ENCODE measurements at places on chromosomes 5 and 9. TPM values are rescaled to one million over a fixed set of nuclear protein-coding genes. Genes with fewer than 3 reads are reported as not detected.

DNA sequence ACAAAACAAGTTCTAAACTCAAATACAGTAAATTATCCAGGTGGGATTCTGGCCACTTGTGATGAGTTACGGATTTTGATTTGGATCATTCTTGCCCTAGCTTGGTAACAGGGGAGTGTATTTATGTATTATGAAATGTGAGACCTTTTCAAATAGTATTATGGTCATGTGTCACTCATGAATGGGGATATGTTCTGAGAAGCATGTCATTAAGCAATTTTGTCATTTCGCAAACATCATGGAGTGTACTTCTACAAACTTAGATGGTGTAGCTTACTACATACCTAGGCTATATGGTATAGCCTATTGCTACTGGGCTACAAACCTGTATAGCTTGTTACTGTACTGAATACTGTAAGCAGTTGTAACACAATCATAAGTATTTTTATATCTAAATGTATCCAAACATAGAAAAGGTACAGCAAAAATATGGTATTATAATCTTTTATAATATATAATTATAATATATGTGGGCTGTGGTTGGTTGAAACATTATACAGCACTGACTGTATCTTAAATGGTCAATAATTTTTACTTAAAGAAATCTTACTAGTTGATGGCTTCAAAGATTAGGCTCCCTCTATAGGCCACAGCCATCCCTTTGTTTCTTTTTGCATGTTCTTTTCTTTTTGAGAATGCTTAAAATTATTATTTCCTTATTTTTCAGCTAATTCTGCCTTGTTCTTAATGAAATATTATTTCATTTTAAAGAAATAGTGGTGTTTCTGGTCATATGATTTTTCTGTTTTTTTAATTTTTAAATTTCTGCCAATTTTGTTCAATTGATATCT lies 128.4 kb downstream of the MAST4 start:
- DNase-seq = no peak

DNA sequence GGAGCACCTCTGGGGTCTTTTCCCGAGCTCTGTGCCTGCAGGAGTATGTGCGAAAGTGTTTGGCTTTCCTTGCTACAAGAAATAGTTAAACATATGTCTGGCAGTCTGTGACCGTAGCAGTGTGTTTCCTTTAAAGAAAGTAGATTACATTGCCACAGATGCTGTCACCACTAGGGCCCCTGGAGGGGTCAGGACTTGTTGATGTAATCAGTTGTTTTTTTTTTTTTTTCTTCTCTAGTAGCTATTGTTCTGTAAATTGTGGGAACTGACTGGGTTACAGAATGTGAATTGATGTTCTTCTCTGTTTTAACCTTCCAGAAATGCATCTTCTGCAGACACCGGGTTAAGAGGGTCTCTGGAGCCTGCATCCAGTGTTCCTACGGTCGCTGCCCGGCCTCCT lies 345.6 kb downstream of the KDM4C start:
- no peak for DNase-seq

DNA sequence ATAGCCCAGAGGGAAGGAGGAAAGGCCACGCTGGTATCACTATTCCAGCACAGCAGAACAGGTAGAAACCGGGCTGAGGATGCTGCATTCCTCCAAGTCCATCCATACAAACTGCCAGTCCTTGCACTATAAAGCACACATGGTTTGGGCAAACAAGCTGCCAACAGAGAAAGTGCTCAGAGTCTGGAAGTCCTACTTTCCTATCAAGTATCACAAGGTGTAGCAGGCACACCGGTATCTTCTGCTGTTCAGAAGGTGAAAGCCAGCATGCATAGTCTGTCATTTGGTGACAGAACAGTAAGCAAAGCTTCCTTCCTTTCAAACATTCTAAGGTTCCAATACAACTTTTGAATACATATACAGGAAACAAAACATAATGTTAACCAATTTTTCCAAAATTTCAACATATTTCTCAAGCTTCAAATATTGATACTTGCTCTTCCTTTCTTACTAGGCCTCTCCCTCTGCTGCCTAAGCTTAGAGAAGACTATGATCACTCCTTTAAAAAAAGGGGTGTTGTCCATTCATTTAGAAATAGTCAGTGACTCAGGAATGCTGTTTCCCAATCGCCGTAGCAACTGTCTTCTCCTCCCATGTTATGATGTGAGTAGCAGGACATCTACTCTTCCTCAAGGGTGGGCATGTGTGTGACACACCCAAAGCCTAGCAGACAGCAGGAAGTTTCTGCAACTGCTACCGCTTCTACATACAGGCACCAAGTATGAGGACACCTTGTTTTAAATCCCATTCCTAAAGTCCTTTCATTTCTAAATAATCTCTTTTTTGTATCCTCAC lies 14.7 kb downstream of the DIAPH1 start:
- DNase-seq = no peak

DNA sequence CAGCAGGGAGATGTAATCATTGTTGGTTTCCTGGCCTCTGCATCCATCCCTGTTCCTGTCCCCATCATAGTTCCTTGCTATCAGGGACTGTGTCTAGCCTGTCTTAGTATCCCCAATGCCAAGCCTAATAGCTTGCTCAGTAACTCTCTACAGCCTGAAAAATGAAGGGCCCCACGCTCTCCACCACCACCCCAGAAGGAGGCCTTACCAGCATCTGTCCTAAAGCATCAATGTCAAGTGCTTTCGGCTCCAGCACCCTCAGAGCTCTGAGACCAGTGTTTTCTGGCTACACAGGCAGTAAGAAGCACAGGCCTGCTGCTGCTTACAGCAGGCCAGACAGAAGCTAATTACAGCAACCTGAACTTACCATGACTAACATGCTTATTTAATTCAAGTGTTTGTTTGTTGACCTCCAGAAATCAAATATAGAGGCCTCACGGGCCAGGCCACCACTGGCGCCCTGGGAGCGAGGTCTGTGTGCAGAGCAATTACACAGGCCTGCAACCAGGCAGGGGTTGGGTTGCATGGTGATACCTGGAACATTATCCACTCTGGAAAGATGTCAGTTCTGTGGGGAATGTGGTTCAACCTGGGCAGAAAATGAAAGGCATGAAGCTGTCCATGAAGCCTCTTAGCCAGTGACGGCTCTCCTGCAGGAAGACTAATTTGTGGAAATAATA lies 124.3 kb downstream of the SLC1A3 start:
- no peak for DNase-seq

GRCh38 chr9:137750566-137750965 lies 127.0 kb upstream of the CACNA1B start:
- DNase-seq = no peak

DNA sequence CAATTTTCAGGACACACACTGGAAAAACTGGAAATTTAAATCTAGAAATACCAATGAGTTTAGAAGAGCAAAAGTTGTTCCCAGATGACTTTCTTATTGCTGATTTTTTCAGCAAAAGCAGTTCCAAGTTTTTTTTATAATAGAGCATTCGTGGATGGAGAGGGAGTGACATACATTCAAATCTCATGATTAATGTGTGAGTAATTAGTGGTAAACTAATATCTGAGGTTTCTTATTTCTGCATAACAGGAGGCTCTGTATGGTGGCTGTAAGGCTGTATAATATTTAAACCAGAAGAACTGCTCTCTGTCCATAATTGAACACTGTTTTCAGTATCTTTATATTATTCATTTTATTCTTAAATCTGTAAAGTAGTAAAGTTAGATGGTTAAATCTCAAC lies 25.8 kb downstream of the LYSMD3 start:
- no peak for DNase-seq

GRCh38 chr5:141916522-141916921 lies 7.1 kb upstream of the DELE1 start:
- no peak for DNase-seq

DNA sequence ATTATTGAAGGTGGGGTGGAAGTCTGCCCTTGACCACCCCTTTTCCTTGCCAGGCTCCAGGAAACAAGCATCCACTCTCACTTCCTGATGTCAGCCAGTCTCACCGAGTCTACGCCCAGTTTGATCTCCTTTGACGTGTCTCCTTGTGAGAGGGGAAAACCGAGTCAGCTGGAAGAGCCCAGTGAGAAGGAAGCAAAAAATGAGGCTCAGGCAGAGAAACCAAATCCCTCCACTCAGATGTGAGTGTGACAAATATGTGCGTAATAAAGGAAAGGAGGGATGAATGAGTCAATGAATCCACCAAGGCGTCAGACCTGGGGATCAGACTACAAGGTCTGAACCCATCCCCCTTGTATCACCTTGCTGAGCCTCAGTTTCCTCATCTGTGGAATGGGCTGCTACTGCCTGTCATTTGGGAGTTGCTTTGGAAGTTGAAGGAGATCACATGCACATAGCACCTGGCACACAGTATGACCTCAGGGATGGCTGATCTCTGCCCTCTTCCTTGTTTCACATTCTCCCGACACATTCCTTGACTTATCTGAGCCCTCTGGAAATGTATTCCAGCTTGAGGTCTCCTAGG lies 61.3 kb upstream of the XPA start:
- no peak for DNase-seq

DNA sequence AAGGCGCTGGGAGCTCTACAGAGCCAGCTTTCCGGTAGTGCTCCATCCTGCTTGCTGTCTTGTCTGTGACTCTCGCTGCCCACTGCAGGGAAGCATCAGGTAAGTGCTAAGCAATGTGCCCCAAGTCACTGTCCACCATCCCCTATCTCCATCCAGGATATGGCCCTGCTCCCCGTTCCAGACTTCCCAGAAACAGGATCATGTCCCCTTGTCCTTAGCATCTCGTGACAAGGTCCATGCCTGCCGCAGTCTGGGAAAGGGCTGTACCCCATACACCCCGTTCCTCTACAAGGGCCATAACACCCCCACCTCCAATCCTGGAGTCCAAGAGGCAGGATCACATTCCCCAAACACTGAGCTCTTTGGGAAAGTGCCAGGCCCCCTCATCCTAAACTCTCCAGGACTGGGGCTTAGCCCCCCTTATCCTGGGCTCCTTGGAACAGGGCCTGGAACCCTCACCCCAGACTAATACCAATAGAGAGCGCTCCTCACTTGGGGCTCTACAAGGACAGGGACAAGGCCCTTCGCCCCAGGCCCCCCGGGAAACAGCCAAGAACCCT lies 566 bp downstream of the RPP25L start:
- DNase-seq = no peak

DNA sequence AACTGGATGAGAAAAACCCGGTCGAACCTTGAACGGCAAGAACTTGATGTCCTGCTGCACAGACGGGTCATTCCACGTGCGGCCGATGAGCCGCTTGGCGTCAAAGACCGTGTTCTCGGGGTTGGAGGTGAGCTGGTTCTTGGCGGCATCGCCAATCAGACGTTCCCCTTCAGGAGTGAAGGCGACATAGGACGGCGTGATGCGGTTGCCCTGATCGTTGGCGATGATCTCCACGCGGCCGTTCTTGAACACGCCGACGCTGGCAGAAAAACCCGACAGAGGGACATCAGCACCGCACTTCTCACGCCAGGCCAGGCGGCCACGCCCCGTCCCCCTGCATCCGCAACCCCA lies 519 bp downstream of the HSPA5 start:
- DNase-seq = no peak

GRCh38 chr5:164861610-164862009 lies 1356.2 kb downstream of the MAT2B start:
- no peak for DNase-seq

GRCh38 chr9:38382141-38382540 lies 10.4 kb upstream of the ALDH1B1 start:
- no peak for DNase-seq

- no peak for DNase-seq
These were observed 18.0 kb upstream of the ENHO start for GRCh38 chr9:34540827-34541226.

DNA sequence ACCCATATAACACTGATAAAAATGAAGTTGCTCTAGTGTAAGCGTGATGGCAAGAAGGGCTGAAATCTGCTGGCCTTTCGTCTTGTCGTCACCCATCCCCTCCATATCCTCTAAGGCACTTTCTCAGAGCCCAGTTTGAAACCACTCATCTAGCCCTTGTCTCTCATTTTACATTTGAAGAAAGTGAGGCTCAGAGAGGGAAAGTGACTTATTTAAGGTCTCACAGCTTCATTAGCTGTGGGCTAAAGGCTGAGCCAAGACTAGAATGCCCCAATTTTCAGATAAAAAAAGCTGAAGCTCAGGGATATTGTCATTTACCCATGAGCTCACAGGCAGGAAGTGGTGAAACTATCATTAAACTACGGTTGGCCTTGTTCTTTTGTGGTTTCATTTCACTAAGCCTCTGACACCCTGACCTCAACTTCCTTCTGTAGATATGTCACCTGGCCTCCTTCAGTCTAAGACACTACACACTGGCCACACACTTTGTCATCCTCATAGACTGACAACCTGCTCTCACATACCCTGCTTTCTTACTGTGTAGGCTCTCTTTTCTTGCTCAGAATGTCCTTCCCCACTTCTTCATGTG lies 176.7 kb upstream of the DMAC1 start:
- peak; percentile 27 for DNase-seq

DNA sequence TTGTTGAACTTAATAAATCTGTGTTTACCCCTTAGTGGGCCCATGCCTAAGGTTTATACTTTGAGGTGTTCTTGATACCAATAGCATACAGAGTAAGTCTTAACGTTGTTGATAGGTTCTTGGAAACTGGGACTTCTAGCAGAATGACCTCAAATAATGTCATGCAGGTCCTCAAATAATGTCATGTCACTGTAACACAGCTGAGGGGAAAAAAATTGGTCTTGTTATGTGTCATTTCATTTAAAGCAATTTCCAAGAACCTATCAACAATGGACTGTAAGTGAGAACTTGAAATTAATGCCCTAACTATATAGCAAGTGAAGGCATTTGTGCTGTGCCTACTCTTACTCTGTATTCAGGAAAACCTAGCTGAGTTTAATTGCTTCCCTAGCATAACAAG lies 7.2 kb downstream of the DNAJA1 start:
- no peak for DNase-seq

GRCh38 chr9:136544548-136544963 lies 1.3 kb downstream of the NOTCH1 start:
- peak; percentile 74 for DNase-seq

GRCh38 chr5:116529615-116530014 lies 45.0 kb downstream of the SEMA6A start:
- no peak for DNase-seq

PCDHGB3 gene
- 0.82 TPM for total RNA-seq

GMCL2 gene
- total RNA-seq = not detected

CNTNAP3B gene
- total RNA-seq = not detected

IGFBPL1 gene
- not detected for total RNA-seq

GABRA6 gene
- total RNA-seq = not detected

KCNN2 gene
- not detected for total RNA-seq

FOXD4L5 gene
- 0.43 TPM for total RNA-seq

OTP gene
- not detected for total RNA-seq

CKMT2 gene
- not detected for total RNA-seq

RASEF gene
- not detected for total RNA-seq

LRRTM2 gene
- total RNA-seq = 0.26 TPM

SLC34A1 gene
- 2.1 TPM for total RNA-seq

Measured in activated naive CD8-positive, alpha-beta T cell treated with anti-CD3 and anti-CD28 coated beads, Interleukin-2, amount 10 ng/mL, durations not matched to agents 7 days and 5 days (primary cell).